ENCODE measurements at places on chromosomes 4 and X.

DNA sequence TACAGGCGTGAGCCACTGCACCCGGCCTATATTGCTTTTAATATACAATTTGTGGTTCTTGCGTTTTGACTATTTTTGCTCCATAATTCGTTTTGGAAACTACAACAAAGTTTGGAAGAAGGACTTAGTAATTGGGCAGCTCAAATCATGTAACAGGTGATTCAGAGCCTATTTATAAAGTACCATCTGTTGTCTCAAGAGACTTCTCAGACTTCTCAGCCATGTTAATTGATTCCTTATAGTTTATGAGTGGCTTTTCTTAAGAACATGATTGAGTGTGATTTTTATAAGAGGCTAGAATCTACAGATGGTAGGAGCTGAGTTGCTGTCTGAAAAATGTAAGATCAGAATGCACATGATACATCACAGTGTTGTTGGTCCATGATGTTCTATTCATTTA is 240.2 kb downstream of the ADGRL3 start:
- no peak for DNase-seq

GRCh38 chr4:79155336-79155735 is 170.5 kb downstream of the NAA11 start:
- DNase-seq = no peak

- DNase-seq = no peak
Measured at GRCh38 chr4:151527699-151528098, 118.7 kb downstream of the FHIP1A start.

- DNase-seq = no peak
Measured at GRCh38 chr4:174213731-174214100, 69.8 kb downstream of the FBXO8 start.

- peak; percentile 37 for DNase-seq
Measured at GRCh38 chr4:20254511-20255250, 3.0 kb downstream of the SLIT2 start.

DNA sequence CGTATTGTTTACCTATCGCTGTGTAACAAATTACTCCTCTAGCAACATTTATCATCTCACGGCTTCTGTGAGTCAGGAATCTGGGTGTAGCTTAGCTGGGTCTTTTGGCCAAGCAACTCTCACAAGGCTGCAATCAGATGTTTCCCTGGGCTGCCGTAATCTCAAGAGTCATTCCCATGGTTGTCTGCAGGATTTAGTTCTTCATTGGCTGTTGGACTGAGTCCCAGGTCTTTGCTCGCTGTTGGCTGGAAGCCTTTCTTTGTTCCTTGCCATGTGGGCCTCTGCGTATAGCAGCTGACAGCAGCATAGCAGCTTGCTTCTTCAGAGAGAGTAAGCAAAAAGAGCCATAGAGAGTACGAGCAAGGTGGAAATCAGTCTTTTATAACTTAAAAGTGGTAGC is 16.8 kb downstream of the POLR2B start:
- DNase-seq = peak; percentile 1

GRCh38 chrX:40943093-40943641 is 142.1 kb upstream of the USP9X start:
- DNase-seq = no peak

DNA sequence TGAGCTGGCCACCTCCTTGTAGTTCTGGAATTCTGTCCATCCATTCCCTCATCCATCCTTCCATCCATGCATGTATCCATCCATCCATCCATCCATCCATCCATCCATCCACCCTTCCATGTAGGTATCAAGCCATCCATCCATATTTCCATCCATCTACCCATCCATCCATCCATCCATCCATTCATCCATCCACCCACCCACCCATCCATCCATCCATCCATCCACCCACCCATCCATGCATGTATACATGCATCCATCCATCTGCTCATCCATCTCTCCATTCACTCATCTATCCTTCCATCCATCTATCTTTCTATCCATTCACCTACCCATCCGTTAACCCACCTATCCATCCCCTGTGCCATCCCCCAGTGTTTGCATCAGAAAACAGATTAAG is 153.6 kb upstream of the STX18 start:
- DNase-seq = no peak

- no peak for DNase-seq
Measured at GRCh38 chr4:96952610-96953009, 1112.7 kb downstream of the PDHA2 start.

GRCh38 chrX:22357621-22358020 is 84.9 kb downstream of the CBLL2 start:
- no peak for DNase-seq

- peak; percentile 52 for DNase-seq
Measured at GRCh38 chr4:92969650-92970379, 666.0 kb downstream of the GRID2 start.

DNA sequence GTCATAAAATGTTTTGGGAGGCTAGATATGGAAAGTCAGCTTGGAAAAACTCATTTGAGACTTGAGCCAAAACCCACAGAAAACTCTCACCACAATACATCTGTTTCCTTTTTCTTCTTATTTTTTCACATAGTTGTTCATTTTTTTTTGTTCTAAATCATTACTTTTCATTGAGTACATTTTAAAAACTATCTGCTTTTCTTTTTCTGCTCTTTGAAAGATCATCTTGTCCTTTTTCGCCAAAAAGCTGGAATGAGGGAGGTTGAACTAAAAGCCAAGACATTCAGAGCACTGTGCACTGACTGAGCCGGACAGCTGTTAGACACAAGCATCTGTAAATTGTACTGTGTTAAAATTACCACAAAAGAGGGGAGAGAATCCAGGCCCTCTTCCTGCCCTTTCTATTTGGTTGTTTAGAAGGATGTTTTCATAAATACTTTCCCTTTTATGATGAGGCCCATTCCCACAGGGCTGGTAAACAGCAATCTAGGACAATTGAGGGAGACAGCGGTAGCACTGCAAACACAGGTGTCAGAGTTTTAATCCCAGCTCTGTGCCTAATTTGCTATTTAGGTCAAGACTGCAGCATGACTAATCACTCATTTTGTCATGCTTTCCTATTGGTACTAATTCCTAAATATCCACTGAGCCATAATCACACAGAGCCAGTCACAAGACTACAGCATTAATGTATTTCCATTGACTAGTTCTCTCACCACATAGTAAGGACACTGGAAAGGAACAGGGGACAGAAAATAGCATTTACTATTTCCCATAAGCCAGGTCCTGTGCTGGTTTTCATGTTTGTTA is 7.3 kb upstream of the RNF150 start:
- no peak for DNase-seq

DNA sequence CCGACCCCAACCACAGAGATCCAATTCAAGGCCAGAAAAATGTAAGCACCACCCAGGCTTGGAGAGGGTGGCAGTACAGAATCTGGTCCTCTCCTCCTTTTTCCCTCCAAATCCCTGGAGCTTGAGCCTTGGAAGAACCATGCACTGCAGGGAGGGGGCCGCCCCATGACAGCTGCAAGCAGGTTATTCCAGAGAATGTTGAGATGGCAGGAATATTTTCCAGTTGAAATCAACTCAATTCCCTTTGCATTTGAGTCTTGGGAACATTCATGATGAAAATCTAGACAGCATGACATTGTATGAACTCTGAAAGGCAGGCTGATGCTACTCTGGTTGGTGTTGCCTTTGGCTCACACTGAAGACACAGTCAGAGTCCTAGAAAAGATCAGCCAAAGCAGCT is 386.6 kb upstream of the FGF16 start:
- DNase-seq = no peak

DNA sequence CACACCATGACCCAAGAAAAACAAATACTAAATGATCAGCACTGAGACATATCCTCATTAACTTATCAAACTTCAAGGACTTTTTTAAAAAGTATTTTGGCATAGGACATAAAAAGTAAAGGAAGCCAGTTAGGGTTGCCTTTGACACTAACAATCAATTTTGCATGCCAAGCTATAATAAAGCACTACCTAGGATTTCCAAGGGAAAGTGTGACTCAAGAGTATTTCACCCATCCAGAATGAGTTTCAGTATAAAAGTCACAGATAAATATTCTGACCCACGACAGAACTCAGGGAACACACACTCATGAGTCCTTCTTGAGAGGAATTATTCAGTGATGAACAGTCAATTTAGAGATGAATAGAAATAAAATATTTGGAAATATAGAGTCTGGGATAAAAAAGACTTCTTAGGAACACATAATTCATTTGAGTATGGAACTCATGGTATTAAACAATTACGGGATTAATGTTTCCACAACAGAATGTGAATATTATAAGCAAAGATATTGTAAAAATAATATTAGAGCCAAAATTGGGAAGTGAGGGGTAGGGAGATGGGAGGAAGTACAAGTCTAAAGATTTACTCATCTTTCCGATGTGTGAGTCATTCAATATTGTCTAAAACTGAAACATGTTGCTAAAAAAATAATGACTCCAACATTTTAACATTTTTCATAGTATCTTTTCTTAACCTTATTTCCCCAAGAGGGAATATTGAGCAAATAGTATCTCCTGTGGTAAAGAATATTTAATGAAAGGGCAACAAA is 143.5 kb upstream of the LNX1 start:
- no peak for DNase-seq

- no peak for DNase-seq
Measured at GRCh38 chr4:98203332-98204235, 57.6 kb upstream of the RAP1GDS1 start.

DNA sequence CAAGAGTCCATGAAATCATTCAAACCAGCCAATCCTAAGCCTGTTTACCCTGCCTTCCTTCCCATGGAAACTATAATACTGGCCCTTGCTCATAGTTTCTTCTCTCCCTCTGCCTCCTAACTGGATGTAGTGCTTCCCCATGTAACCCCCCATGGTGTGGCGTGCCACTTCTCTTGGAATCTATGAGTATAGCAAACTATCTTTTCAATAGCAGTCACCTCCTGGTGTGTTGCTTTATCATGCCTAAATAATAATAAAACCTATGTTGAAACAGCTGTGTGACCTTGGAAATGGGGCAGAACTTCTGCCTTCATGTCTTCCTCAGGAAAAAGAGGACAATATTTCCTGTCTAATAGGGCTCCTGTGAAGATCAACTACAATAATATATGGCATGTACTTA is 234.8 kb upstream of the EDNRA start:
- no peak for DNase-seq

DNA sequence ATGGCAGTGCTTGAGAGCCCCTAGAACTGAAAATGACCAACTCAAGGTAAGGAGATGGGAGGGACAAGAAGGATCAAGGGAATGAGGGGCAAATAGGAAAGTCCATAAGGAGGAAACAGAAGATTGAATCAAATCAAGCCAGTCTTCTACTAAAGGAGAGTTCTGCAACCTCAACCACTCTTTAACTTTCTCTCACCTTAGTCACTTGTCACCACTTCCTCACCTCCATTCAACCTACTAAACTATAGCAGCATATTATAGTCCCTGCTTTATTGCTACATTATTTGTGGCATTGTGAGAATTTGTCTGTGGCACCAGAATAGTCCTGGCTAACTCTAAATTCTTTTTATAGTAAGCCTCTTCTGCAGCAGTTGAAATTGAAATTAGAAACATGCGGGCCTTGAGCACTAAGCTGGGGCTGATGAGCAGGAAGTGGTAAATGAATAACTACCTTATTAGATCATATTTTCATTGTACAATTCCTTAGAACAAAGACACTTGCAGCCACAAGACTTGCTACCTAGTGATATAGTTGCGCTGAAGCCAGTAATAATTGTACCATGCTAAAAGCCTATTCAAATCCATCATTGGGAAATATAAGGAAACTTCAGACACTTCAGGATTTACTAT is 336.9 kb downstream of the ZNF674 start:
- peak; percentile 29 for DNase-seq

DNA sequence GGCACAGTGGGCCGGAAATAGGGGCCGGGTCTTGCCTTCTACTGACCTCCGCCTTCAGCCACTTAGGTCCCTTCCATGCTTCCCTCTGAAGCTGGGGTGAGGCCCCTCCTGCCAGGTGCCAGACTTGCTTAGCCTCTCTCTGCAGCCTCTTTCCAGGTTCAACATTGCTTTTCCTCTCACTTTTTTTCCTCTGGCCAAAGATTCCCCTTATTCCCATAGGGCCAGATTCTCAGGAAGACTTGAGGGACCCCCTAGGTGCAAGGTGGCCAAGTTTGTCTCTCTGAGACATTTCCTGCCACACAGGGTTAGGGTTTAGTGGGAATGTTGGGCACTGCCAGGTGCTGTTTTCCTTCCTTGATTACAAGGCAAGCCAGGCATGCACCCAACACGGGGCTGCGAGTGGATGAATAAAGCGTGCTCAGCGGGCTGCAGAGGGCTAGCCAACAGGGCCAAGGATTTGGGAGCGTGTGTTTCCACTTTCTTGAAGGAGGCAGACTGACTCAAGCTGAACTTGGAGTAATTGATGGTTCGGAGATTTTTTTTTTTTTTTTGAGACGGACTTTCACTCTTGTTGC is 7.6 kb upstream of the GJB1 start:
- DNase-seq = no peak

DNA sequence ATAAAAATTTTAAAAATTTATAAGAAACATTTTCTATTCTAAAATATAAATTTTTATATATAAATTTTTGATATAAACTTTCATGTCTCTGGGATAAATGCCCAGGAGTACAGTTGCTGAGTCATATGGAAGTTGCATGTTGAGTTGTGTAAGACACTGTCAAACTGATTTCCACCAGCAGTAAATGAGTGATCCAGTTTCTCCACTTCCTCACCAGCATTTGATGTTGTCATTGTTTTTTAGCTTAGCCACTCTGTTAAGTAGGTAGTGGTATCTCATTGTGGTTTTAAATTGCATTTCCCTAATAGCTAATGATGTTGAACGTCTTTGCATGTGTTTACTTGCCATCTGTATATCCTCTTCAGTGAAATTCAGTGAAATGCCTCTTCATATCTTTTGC is 66.5 kb downstream of the MAMLD1 start:
- DNase-seq = peak; percentile 5

- DNase-seq = no peak
Measured at GRCh38 chr4:38157592-38157991, 197.4 kb downstream of the PTTG2 start.

DNA sequence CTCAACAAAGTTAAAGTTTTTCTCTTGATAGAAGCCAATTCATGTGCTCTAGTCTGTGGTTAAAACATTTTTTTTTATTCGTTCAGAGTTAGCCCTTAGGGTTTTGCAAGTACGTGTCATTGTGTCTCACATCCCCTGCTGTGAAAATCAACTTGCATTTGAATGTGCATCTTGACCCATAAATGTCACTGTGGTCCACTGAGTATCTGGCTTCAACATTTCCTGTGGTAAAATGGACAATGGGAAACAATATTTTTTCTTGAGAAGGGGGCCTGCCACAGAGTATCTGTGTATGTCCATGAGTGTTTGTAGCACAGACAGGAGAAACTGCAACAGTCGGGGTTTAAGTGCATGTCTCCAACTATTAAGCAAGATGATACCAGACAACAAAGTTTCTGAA is 554.8 kb upstream of the TENM3 start:
- DNase-seq = peak; percentile 69

- no peak for DNase-seq
Measured at GRCh38 chr4:37422102-37422501, 177.6 kb downstream of the NWD2 start.

GRCh38 chr4:1109898-1110506 is 3.4 kb downstream of the RNF212 start:
- DNase-seq = no peak

- DNase-seq = no peak
Measured at GRCh38 chr4:168919706-168920324, 90.2 kb downstream of the CBR4 start.

All from Daoy (cell line).